Activated T-helper 1 cell treated with anti-CD3 and anti-CD28 coated beads, Interleukin-2, amount 50 U/mL, for 16 hours (primary cell): ENCODE measurements at places on chromosomes 3 and 15.

DNA sequence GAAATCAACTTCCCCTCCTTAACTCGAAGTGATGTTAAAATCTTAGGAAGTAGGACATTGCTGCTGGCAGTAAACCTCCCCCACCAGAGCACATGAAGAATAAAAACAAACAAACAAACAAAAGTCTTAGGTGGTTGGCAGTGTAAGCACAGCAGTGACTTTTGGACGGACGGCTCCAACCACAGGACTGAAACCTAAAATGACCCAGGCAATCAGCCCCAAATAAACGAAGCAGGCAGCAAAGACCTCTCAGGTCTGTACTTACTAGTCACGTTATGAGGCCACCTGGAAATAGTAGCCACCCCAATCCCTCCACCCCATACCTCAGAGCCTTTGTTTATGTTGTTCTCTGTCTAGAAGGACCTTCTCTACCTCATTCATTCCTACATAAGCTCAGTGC, 33.5 kb upstream of the HES1 start:
- no peak for DNase-seq

DNA sequence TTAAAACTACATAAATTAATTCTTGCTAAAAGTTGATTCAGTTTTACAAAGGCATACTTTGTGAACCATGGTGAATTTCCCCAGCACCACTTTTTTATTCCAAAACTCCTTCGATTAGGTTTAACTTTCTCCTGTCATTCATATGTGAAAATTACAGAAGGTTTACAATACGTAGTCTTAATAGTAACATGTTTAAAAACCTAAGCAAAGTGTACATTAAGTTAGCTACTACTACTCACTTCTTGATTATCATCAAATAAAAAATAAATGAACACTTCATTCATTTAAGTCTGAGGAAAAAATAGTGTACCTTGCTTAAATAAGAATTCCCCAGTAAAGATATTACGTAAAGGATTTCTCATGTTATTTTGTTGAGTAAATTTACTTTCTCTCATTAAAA, 38.6 kb downstream of the DCUN1D1 start:
- DNase-seq, result no peak

DNA sequence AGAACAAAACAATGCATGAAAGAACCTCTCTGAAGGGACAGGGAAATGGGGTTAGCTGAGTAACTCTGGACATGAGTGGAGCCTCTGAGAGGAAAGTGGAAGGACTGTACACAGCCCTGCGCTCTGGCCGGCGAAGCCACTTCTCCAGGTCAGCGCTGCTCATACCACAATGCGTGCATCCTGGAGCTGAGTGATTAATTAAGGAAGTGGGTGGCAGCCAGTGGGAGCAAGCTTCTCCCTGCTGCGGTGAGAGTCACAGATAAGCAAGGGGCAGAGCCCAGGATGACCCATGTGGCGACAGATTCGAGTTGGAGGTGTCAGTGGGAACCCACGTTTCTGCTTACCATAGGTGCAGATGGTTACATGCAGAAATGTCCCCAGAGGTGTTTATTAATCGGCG, 48.0 kb downstream of the KLF15 start:
- no peak for DNase-seq

DNA sequence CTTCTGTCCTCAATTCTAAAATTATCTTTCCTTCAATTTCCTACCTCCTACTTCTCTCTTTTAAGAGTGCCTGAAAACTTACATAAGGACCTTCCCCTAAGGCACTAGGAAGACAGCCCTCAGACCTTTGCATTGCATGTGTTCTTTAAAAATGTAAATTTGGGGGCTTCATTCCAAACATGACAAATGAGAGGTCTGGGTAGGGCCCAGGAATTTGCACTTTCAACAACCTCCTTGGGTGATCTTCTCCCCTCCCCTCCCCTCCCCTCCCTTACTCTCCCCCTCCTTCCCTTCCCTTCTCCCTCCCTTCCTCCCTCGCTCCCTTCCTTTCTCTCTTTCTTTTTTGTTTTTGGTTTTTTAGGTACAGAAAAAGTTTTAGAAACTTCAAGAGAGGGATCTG, 18.7 kb downstream of the USF3 start:
- no peak for DNase-seq

GRCh38 chr15:73328981-73329380, 39.8 kb downstream of the HCN4 start:
- no peak for DNase-seq

- DNase-seq, result no peak
These were observed 428.8 kb upstream of the ONECUT1 start for GRCh38 chr15:53218666-53219580.

DNA sequence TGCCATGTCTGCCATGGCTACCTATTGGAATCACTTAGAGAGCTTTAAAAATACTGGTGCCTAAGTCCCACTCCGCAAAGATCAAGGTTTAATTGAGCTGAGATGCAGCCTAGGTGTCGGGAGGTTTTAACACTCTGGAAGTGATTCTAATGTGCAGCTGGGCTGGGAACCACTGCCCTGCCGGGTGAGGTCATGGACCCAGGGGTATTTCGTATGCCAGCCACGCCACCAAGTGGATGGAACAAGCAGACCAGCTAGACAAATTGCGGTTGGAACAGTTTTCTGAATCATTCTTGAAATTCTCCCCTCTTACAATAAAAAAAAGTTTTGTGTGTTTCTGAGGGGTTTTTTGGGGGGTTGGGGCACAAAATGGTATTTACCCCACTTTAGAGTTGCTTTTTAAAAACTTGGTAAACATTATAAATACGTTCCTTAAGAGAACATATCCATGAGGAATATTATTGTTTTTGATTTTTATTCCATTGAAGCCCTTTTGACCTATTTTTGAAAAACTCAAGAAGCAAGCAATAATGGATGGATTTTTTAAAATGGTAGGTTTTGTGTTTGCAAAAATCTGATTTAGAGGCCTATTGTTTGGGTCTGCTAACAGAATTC, 66.2 kb upstream of the CSTA start:
- peak; percentile 9 for DNase-seq

GRCh38 chr15:98904544-98904943, 103.0 kb downstream of the PGPEP1L start:
- no peak for DNase-seq

DNA sequence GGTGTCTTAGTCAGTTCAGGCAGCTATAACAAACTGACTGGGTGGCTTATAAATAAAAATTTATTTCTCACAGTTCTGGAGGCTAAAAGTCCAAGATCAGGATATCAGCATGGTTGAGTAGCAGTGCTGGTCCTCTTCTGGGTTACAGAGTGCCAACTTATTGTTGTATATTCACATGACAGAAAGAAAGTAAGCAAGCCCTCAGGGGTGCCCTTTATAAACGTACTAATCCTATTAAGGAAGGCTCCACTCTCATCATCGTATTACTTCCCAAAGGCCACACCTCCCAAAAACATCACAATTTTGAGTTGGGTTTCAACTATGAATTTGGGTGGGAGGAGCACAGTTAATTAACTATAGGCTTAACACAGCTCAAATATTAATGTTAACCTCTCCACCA, 653.0 kb downstream of the DIPK2A start:
- DNase-seq, result no peak

- no peak for DNase-seq
These were observed 862.2 kb upstream of the DPPA4 start for GRCh38 chr3:110199588-110199943.

GRCh38 chr15:31111091-31111647, 9.6 kb upstream of the TRPM1 start:
- DNase-seq, result no peak

GRCh38 chr15:75186044-75186443, 15.6 kb upstream of the C15orf39 start:
- DNase-seq, result no peak

DNA sequence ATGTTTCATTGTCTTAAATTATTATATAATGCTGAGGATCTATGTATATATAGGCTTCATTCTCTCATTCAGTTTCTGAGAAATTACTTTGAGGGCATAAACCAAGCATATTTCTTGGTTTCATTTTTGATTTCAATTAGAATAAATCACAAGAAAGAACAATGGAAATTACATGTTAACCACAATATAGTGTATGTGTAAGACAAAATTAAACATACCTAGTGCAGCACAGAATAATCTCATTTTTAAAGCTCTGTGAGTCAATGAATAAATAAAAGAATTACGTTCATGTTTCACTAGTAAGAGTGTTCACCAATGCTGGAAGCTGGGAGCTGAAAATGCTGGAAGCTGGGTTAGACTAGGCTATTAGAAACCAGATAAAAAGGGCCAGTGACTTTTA, 72.8 kb downstream of the UBE3A start:
- no peak for DNase-seq

DNA sequence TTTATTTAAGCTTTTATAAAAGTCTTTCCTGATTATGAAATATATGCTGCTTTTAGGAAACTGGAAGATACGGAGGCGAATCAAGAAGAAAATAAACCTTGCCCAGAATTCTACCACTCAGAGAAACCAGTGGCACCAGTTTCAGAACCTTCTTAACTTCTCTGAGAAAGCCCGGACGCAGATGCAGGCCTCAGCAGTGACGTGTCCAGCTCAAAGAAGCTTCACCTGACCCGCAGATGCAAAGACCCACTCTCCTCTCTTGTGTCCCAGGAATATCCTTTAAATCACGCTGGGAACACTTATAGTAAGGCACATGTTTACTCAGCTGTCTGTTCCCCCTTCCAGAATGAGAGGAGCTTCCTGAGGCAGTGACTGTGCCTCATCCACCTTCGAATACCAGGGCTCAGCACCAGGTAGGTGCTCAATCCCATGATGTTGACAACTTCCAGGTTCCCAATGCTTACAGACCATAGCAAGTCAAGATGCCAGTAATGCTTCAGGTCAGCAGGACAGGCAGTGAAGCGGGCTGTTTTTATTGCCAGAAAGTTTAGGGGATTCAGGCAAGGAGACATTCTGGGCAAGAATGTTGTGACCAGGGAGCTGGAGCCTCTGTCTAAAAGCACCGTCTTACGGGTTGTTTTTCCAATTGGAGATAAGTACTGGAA, 39.9 kb upstream of the LDHAL6B start:
- DNase-seq, result no peak

- DNase-seq, result no peak
These were observed at the start of gene SH2D7 for GRCh38 chr15:78092261-78093041. Gene SH2D7 (plus strand): TSS chr15:78092561. CDS start chr15:78092585, 24 bp downstream.

GRCh38 chr3:137761563-137762503, 2.3 kb upstream of the SOX14 start:
- no peak for DNase-seq

DNA sequence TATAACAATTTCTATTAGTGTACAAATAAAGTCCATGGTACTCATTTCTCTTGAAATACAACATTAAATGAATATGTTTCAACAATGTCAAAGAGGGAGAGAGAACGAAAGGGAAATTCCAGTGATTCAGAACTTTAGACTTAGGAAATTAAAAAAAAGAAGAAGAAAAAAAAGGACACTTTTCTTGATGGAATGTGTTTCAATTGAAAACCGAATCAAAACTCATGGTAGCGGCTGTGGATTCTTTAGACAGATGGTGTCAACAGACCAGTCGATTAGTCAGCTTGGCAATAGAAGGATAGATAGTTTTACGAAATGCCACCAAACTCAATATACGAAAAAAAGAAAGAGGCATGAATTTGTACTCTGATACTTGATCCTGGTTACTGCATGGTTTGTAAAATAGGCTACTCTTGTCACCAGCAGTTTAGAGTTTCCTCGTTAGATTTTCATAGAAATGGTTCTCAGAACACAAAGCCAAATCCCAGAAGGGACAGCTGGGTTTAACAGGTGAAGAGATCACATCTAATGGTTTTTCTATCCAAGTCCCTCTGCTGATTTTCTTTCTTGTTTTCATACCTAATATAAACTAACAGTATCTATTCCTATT, 793.5 kb downstream of the ROBO1 start:
- no peak for DNase-seq

DNA sequence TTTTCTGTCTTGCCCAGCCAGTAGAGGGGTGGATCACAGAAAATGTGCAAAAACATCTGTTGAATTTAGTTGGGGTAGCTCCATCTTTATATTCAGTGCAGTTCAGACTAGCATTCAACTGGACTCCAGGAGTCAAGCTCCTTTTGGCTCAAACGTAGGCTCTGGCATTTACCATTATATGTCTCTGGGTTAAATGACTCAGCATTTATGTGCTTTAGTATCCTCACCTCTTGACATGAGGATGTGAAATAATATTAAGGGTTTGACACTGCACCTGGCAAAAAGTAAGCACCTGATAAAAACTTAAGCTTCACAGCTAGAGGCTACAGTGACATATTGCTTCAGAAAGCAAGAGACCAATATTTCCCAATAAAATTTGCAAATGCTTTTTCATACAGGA, 14.8 kb downstream of the PRC1 start:
- no peak for DNase-seq

DNA sequence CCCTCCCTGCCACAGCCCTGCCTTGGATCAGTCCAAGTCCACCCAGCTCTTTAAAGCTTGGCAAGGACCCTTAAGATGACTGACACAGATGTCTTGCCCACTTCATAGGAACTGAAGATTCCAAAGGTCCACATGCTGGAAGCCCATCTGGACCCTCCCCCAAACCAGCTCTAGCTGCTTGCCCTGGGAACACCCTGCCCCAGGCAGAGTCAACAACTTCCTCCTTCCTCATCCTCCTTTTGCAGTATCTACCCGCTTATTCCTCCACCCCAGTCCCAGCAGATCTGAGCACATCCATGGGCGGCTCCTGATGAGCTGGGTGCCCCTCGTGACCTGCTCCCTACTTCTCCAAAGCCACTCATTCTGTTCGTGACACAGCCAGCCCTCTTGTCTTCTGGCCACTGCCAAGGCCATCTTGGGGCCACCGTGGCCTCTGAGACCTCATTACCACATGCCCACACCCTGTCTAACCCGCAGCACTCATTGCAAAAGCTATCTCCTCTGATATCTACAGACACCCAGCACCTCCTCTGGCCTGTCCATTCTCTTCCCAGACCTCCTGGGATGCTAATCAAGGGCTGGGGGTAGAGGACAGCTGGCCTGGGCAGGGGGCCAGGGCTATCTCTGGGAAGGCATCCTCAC, 2.0 kb upstream of the PFKFB4 start:
- DNase-seq, result no peak

DNA sequence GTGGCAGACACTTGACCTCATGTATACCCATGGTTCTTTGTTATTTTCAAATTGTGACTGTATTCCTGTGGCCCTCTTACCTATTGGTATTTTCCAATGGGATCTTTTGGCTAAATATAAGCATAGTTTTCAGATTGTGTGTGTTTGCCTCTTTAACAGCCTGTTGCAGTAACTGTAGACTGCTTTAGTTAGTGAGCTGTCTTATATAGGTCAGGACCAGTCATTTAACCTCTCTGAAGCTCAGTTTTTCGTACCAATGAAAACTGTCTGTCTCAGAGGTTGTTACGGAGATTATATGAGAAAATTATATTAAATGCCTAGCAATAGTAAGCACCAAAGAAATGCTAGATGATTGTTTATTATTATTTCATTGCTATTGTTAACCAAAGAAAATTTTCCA, 29.3 kb upstream of the CAPN3 start:
- no peak for DNase-seq

GRCh38 chr3:24042174-24043059, 97.3 kb downstream of the NR1D2 start:
- DNase-seq, result no peak

DNA sequence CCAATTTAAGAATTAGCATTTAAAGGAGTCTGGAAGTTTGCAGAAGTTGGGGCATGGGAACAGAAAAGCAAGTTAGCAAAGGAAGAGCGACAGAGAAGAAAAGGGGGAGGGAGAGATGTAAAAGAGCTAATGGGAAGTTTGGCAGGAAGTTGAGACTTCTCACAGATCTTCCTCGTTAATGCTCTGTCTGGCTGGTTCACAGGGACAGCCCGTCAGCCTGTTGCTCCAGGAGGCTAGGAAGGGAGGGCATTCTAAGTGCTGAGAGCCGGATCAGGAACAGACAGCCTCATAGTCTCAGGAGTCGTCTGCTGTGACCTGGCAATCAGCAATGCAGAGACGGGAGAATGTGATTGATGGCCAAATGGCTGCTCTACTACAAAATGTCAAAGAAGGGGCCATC, 150.3 kb downstream of the AGBL1 start:
- DNase-seq, result no peak

GRCh38 chr3:184691397-184692231, 20.2 kb downstream of the MAGEF1 start:
- no peak for DNase-seq
